Esophagus squamous epithelium (tissue), 5 donors: ENCODE measurements at places on chromosomes 7 and 10. TPM values are rescaled to one million over a fixed set of nuclear protein-coding genes. Genes with fewer than 3 reads are reported as not detected.

Gene STEAP4
- 35.6 TPM for total RNA-seq

Gene TET1
- 0.15 TPM for total RNA-seq

Gene CXCL12
- 28.4 TPM for total RNA-seq

Gene PMS2
- total RNA-seq: 12.6 TPM

Gene DNAJC1
- 37.6 TPM for total RNA-seq

Gene TAS2R41
- not detected for total RNA-seq

Gene SLC25A40
- 16.8 TPM for total RNA-seq

Gene PCGF5
- total RNA-seq: 39.3 TPM

DNA sequence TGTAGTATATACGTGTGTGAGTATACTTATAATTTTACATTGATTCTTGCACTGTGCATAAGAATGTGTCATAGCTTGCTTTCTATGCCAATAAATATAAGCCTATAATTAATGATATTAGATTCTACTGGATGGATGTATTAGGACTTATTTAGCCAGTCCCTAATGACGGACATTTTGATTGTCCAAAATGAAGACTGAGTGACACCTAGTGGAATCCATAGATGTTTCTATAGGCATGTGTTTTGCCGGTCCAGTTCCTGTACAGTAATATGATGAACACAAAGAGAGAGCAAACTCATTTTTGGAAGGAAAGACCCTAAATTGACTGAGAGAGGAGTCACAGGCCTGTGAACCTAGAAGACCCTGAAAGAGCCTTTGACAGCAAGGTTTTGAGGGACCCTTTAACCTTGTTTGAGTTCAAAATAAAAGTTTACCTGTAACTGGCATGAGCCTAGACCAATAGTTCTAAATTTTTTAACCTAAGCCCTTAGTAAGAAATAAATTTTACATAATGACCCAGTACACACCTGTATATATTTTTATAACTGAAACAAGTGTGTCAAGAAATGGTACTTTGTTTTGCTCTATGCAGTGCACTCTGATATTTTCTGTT lies 42.4 kb upstream of the AGBL3 start:
- peaks cover 55% of the 10 kb centered on the region for H3K36me3 ChIP-seq
- H3K4me1 ChIP-seq: peaks cover 18% of the 10 kb centered on the region
- no peak for DNase-seq
- no peak overlapping the region for H3K27ac ChIP-seq
- no peaks in the 10 kb centered on the region for H3K27me3 ChIP-seq

- DNase-seq: no peak
- no peak overlapping the region for H3K4me3 ChIP-seq
- H3K27ac ChIP-seq: no peak overlapping the region
- H3K4me1 ChIP-seq: no peaks in the 10 kb centered on the region
These were observed 121.3 kb downstream of the PRKCQ start for GRCh38 chr10:6458814-6459213.

GRCh38 chr10:77862595-77862994 lies 64.0 kb downstream of the DLG5 start:
- H3K27me3 ChIP-seq: no peaks in the 10 kb centered on the region

DNA sequence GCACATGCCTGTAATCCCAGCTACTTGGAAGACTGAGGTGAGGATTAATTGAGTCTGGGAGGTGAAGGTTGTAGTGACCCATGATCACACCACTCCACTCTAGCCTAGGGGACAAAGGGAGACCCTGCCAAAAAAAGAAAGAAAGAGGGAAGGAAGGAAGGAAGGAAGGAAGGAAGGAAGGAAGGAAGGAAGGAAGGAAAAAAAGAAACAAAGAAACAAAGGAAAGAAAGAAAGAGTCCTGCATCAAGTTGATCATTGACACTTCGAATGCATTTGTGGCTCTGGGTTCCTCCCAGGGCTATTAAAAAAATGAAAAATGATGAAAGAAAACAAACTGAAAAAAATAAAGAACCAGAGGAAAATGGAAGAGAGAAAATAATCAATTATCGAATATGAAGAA lies 3.9 kb upstream of the PRRT4 start:
- no peaks in the 10 kb centered on the region for H3K36me3 ChIP-seq
- no peak for DNase-seq
- no peak overlapping the region for H3K27ac ChIP-seq

GRCh38 chr7:117949232-117949631 lies 76.0 kb upstream of the CTTNBP2 start:
- H3K36me3 ChIP-seq: no peaks in the 10 kb centered on the region
- H3K4me1 ChIP-seq: peaks cover 36% of the 10 kb centered on the region
- H3K27ac ChIP-seq: no peak overlapping the region

GRCh38 chr7:153423210-153423590 lies 629.0 kb upstream of the DPP6 start:
- no peak overlapping the region for H3K4me3 ChIP-seq
- no peak overlapping the region for H3K27ac ChIP-seq
- no peaks in the 10 kb centered on the region for H3K27me3 ChIP-seq
- no peaks in the 10 kb centered on the region for H3K4me1 ChIP-seq
- no peaks in the 10 kb centered on the region for H3K36me3 ChIP-seq
- DNase-seq: no peak

DNA sequence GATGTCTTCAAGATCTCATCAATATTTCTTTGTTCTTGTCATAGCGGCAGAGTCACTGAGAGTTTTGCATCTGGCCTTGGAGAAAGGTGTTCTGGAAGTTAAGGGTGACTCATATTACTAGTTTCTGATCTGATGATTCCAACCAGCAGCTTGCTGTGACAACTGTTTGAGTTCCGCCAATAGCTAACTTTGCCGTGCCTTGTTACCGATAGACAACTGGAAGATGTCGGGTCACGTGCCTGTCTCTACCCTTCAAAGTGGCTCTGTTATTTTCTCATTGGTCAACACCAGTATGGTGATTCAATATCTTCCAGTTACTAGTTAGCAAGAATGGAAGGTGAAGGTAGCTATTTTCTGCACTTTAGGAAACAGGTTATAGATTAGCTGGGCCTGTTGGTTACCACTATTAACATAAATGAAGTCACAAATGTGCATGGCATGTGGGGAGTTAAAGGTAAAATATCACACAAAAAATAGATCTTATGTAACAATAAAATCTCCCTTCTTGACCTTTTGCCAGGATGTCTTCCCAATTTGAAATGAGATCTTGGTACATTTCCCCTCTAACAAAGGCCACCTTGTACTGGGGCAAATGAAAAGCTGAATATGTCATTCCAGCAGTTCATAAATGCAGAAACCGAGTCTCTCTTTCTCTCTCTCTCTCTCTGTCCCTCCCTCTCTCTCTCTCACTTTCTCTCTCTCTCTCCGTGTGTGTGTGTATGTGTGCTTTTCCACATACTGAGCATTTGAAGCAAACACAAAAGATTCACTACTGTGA lies 2.6 kb upstream of the MGAM2 start:
- no peaks in the 10 kb centered on the region for H3K27me3 ChIP-seq
- H3K27ac ChIP-seq: no peak overlapping the region
- no peaks in the 10 kb centered on the region for H3K4me1 ChIP-seq
- no peak overlapping the region for H3K4me3 ChIP-seq
- H3K36me3 ChIP-seq: no peaks in the 10 kb centered on the region

GRCh38 chr10:21057989-21058388 lies 160.9 kb upstream of the NEBL start:
- H3K4me3 ChIP-seq: no peak overlapping the region
- no peaks in the 10 kb centered on the region for H3K36me3 ChIP-seq
- H3K4me1 ChIP-seq: no peaks in the 10 kb centered on the region
- no peak overlapping the region for H3K27ac ChIP-seq
- H3K27me3 ChIP-seq: no peaks in the 10 kb centered on the region

DNA sequence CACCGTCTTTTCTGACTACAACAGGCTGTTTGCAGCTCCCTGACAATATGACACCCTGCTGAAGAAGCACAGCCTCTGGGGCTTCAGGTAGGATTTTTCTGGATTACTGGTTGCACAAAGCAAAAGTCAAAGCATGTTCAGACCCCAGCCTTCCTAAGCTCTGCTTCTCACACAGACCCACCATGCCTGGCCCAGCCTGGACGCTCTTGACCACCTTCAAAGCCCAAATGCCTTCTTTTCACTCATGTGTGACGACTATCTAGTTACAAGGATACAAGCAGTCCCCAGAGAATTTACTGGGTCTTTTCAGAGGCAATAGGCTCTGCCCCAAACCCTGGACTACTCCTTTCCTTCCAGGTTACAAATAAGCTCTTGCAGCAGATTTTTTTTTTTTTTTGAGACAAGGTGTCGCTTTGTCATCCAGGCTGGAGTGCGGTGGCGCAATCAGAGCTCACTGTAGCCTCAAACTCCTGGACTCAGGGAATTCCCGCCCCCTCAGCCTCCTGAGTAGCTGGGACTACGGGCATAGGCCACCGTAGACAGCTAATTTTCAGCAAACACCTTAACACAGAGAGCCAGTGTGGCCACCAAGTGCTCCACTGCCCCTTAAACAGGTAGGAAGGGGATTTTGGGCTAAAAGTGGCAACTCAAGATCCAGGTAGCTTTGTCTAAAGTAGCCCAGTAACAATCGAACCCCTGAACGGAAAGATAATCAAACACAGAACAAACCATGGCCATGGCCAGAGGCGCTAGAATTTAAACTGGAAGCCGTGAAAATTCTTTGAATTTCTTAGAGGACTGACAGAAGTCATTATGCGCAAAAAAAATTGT lies 16.2 kb downstream of the SVIL start:
- H3K4me1 ChIP-seq: peaks cover 24% of the 10 kb centered on the region
- no peaks in the 10 kb centered on the region for H3K27me3 ChIP-seq
- no peak overlapping the region for H3K4me3 ChIP-seq
- no peaks in the 10 kb centered on the region for H3K36me3 ChIP-seq

DNA sequence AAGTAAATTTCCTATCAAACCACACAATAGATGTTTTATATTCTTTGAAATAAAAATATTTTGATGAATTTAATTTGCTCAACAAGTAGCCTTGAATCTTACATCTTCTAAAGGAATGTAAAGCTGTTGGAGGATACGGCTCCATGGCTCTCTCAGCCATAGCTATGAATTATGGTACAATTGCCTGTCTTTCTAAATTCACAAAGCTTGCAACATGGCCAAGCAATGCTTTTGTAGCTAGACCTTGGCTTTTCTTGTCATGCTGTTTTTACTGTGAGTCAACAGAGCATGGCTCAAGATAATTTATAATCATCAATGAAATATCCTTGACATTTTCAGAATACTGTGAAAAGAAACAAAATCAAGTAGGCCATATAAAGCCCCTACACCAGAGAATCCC lies 286.7 kb downstream of the CACNA2D1 start:
- H3K36me3 ChIP-seq: no peaks in the 10 kb centered on the region
- H3K4me1 ChIP-seq: no peaks in the 10 kb centered on the region
- no peak for DNase-seq
- H3K4me3 ChIP-seq: no peak overlapping the region

DNA sequence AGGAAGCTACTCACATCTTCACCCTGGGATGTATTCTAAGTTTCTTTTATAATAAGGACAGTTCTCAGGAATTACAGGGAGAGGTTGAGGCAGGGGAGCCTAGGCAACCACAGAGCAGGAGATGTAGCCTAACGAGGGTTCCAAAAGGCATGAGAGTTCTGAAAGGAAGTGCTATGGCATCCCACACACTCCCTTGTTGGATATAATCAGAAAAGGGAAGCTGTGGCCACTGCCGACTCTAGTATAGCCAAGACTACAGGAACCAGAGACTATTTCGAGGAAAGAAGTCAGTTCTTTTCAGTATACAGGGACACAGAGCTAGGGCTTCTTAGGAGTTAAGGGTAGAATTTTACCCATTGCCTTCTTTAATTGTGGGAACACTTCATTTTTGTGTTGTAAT lies 11.0 kb downstream of the PRR15 start:
- no peaks in the 10 kb centered on the region for H3K36me3 ChIP-seq
- no peak for DNase-seq
- peaks cover 40% of the 10 kb centered on the region for H3K27me3 ChIP-seq
- no peak overlapping the region for H3K27ac ChIP-seq
- H3K4me1 ChIP-seq: no peaks in the 10 kb centered on the region

- no peak overlapping the region for H3K4me3 ChIP-seq
- H3K4me1 ChIP-seq: no peaks in the 10 kb centered on the region
- H3K36me3 ChIP-seq: peaks cover 13% of the 10 kb centered on the region
These were observed 44.5 kb downstream of the MKI67 start for GRCh38 chr10:128081720-128082119.

DNA sequence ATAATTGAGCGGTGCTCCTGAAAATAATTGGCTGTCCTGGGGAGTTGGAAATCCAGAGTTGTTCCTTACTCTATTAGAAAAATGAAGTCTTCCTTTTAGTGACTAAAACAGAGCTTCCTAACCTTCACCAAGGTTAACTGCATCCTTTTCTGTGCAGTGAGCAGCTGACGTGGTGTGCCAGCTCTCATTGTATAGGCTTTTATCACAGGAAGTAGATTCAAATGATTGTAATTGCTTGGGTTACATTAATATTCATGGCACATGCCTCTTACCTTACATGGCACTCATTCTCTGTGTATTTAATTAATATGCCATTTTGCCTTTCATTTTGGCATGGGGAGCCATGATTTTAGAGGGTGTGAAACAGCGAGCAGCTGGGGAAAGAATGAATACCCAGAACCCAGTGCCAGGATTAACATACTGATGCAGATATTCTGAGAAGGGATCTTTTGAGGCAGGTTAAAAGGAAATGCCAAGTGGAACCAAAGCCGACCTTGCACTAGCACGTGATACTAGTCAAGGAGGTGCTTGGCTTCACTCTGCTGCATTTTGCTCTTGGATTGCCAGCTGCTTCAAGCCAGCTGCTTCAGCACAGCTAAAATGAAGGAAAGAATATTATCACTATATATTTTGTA lies 115.3 kb downstream of the ST7 start:
- H3K4me3 ChIP-seq: no peak overlapping the region
- H3K4me1 ChIP-seq: peaks cover 42% of the 10 kb centered on the region
- no peaks in the 10 kb centered on the region for H3K27me3 ChIP-seq
- no peak overlapping the region for H3K27ac ChIP-seq
- no peak for DNase-seq

GRCh38 chr7:97215556-97215955 lies 98.1 kb downstream of the SDHAF3 start:
- H3K27me3 ChIP-seq: no peaks in the 10 kb centered on the region
- H3K36me3 ChIP-seq: no peaks in the 10 kb centered on the region
- no peak for DNase-seq
- no peaks in the 10 kb centered on the region for H3K4me1 ChIP-seq
- H3K4me3 ChIP-seq: no peak overlapping the region

- no peak overlapping the region for H3K4me3 ChIP-seq
- no peak for DNase-seq
- H3K27ac ChIP-seq: no peak overlapping the region
- no peaks in the 10 kb centered on the region for H3K4me1 ChIP-seq
These were observed 88.9 kb downstream of the GPR26 start for GRCh38 chr10:123755061-123755460.

GRCh38 chr7:24830440-24831050 lies 73.3 kb upstream of the GSDME start:
- no peak overlapping the region for H3K4me3 ChIP-seq
- DNase-seq: no peak
- peaks cover 4% of the 10 kb centered on the region for H3K4me1 ChIP-seq
- no peak overlapping the region for H3K27ac ChIP-seq
- no peaks in the 10 kb centered on the region for H3K27me3 ChIP-seq
